ENCODE measurements at places on chromosomes 7 and 10. TPM values are rescaled to one million over a fixed set of nuclear protein-coding genes. Genes with fewer than 3 reads are reported as not detected.

Gene AKR1C8
- not detected for total RNA-seq

Gene CDNF
- 0.62 TPM for total RNA-seq

Gene NOBOX
- not detected for total RNA-seq

Gene EPHA1
- total RNA-seq, result 0.09 TPM

Gene DGKI
- total RNA-seq, result 21.4 TPM

Gene VSTM2A
- not detected for total RNA-seq

Gene HOXA10
- total RNA-seq, result not detected

Gene TRPV6
- total RNA-seq, result not detected

Gene LRIT1
- not detected for total RNA-seq

- H3K4me1 ChIP-seq, result no peaks in the 10 kb centered on the region
- DNase-seq, result no peak
- H3K27me3 ChIP-seq, result no peaks in the 10 kb centered on the region
- no peak overlapping the region for H3K27ac ChIP-seq
- no peaks in the 10 kb centered on the region for H3K36me3 ChIP-seq
- no peak overlapping the region for H3K4me3 ChIP-seq
Measured at GRCh38 chr10:49225218-49225876, 37.2 kb upstream of the TMEM273 start.

- H3K4me3 ChIP-seq, result no peak overlapping the region
- no peak overlapping the region for H3K27ac ChIP-seq
- no peaks in the 10 kb centered on the region for H3K36me3 ChIP-seq
- H3K4me1 ChIP-seq, result no peaks in the 10 kb centered on the region
- peaks cover 5% of the 10 kb centered on the region for H3K27me3 ChIP-seq
Measured at GRCh38 chr7:155021699-155022145, 18.8 kb upstream of the PAXIP1 start.

- H3K36me3 ChIP-seq, result no peaks in the 10 kb centered on the region
- H3K27me3 ChIP-seq, result peaks cover 7% of the 10 kb centered on the region
- no peak overlapping the region for H3K4me3 ChIP-seq
- no peak overlapping the region for H3K27ac ChIP-seq
Measured at GRCh38 chr7:28351450-28351849, 60.9 kb upstream of the CREB5 start.

GRCh38 chr10:131977323-131978096 lies 4.2 kb downstream of the BNIP3 start:
- peak overlapping the region; percentile 61 for H3K27ac ChIP-seq
- H3K4me1 ChIP-seq, result peaks cover 72% of the 10 kb centered on the region
- peak overlapping the region; percentile 60 for H3K4me3 ChIP-seq
- H3K27me3 ChIP-seq, result no peaks in the 10 kb centered on the region
- DNase-seq, result no peak

DNA sequence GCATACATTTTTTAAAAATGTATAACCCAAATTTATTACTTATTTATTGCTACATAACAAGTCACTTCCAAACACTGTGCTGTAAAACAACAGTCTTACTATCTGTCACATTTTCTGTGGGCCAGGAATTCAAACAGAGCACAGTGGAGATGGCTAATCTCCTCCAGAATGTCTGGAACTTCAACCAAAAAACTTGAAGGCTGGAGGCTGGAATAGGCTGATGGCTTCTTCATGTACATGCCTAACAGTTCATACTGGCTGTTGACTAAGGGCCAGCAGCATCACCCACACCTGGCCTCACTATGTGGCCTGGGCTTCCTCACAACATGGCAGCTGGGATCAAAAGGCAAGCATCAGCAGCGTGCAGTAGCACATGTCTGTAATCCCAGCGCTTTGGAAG lies 92.4 kb upstream of the KMT2E start:
- H3K27me3 ChIP-seq, result peaks cover 8% of the 10 kb centered on the region
- no peaks in the 10 kb centered on the region for H3K36me3 ChIP-seq
- H3K4me3 ChIP-seq, result no peak overlapping the region

DNA sequence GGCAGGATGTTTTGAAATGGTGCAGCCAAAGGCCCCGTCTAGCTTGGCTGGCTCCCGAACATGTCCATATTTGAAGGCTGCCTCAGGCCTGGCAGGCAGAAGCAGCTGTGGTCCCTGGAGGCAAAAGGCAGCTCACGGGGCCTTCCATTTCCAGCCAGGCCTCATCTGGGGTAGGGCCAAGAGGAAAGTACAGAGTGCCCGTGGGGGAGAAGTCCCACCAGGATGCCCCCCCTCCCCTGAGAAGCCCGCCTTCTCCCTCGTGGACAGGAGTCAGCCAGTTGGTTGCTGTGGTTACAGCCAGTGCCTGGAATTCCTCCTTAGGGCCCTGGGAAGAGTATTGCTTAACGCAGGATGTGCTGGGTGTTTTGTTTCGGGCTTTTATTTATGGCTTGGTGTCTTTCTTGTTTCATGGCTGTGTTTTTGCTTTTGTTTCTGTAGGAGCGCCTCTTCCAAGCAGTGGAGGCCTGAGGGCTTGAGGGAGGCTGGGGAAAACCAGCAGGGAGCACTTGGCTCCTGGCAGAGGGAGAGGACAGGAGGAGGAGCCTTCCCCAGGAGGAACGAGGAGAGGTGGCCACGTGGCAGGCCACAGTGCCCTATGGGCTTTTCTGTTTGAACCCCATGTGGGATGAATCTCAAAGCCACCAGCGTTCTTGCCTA lies 45.4 kb downstream of the CHST3 start:
- no peaks in the 10 kb centered on the region for H3K4me1 ChIP-seq
- no peaks in the 10 kb centered on the region for H3K36me3 ChIP-seq
- H3K27me3 ChIP-seq, result no peaks in the 10 kb centered on the region
- no peak overlapping the region for H3K27ac ChIP-seq

GRCh38 chr7:506921-507622 lies 12.6 kb downstream of the PDGFA start:
- H3K27me3 ChIP-seq, result no peaks in the 10 kb centered on the region
- no peak overlapping the region for H3K27ac ChIP-seq
- DNase-seq, result no peak
- H3K36me3 ChIP-seq, result no peaks in the 10 kb centered on the region

- no peaks in the 10 kb centered on the region for H3K36me3 ChIP-seq
- H3K27ac ChIP-seq, result no peak overlapping the region
- H3K4me3 ChIP-seq, result no peak overlapping the region
- no peaks in the 10 kb centered on the region for H3K27me3 ChIP-seq
- DNase-seq, result no peak
- no peaks in the 10 kb centered on the region for H3K4me1 ChIP-seq
Measured at GRCh38 chr7:117347962-117348672, 25.3 kb upstream of the WNT2 start.

DNA sequence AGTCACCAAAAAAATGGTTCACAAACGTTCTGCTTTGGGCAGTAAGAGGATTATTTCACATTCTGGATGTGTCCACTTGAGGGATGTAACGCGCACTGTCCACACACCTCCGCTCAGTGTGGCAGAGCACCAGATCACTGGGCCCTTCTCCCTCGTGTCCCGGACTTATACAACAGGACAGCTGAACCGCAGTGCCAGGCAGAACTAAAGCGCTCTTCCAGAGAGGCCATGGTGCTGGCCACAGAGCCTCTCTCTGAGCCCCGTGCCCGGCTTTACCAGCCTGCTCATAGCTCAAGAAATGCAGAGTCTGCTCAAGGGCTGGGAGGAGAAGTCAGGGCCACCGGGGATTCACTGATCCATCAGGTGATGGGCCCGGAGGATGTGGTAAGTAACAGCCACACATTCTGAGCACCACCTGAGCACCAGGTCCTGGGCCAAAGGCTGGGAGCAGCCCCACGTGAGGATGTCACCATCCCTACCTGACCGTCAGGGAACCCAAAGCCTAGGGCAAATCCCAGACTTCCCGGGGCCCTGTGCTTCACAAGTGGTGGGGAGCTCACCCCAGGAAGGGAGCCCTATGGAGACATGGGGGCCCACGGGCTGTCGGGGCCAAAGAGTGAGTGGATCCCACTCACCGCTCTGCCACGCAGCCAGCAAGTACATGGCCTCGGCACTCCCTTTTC lies 74.9 kb downstream of the FAM53B start:
- H3K27ac ChIP-seq, result no peak overlapping the region
- H3K4me3 ChIP-seq, result no peak overlapping the region
- peaks cover 30% of the 10 kb centered on the region for H3K4me1 ChIP-seq
- peaks cover 4% of the 10 kb centered on the region for H3K36me3 ChIP-seq
- no peaks in the 10 kb centered on the region for H3K27me3 ChIP-seq

GRCh38 chr10:1661859-1662437 lies 75.4 kb downstream of the ADARB2 start:
- no peak overlapping the region for H3K27ac ChIP-seq
- H3K27me3 ChIP-seq, result peaks cover 10% of the 10 kb centered on the region

DNA sequence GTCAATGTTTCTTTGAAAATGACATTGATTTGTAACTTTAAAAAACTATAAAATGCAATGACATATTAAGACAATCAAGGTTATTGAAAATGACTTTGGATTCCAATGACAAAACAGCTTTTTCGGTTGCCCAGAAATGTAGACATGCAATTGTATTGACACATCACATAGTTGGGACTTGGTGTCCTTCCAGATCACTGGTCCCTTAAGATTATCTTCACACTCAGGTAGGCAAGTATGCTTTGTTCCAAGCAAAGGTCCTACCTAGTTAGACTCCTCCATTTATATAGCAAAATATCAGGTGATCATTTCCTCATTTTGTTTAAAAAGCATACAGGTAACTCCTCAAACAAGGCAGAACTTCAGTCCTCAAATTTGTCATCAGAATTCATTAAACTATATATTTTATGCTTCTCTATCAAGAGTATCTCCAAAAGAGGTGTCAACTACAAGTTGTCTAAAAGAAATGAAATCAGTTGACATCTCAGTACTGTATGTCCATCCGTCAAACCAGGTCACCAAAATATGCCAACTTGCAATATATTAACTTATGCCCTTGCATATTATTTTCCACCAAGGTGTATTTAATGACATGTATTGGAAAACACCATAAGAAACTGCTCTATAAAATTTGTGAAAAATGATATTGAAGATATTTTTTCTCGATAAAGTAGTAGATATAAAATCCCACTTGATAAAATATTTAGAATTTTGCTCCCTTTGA lies 64.6 kb downstream of the TSPAN12 start:
- peaks cover 6% of the 10 kb centered on the region for H3K27me3 ChIP-seq
- no peak overlapping the region for H3K4me3 ChIP-seq
- no peak for DNase-seq
- no peaks in the 10 kb centered on the region for H3K4me1 ChIP-seq

- peak overlapping the region; percentile 99 for H3K4me3 ChIP-seq
- DNase-seq, result peak; percentile 71
- H3K27ac ChIP-seq, result peak overlapping the region; percentile 99
- no peaks in the 10 kb centered on the region for H3K27me3 ChIP-seq
- peaks cover 28% of the 10 kb centered on the region for H3K36me3 ChIP-seq
Measured at GRCh38 chr7:118183428-118183785, 557 bp upstream of the LSM8 start.

DNA sequence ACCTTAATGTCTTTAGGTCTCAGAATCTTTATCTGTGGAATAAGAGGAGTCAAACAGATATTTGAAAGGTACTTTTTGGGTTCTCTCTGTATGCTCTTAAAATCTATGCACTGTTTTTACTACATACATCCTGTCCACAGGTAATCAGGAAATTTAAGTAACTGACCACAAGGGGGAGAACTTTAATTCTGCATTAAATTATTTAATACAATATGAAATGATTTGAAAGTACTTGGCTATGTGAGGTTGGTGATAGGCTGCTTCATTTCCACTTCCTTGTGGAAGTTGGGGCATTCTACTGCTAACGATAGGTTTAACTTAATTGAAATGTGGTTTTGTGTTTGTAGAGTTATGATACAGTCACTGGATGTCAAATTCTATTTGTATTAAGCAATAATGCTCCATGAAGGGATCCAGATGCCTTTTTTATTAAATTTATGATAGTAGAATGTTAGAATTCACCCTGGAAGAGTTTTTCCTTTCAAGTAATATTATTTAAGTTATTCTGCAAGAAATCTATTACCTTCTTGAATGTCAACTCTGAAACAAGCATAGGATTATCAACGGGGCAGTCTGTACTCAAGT lies 6.0 kb downstream of the TEX47 start:
- H3K36me3 ChIP-seq, result no peaks in the 10 kb centered on the region
- H3K27ac ChIP-seq, result no peak overlapping the region
- no peaks in the 10 kb centered on the region for H3K4me1 ChIP-seq
- H3K27me3 ChIP-seq, result peaks cover 1% of the 10 kb centered on the region

GRCh38 chr10:72499701-72500100 lies 126.2 kb downstream of the MICU1 start:
- H3K4me1 ChIP-seq, result peaks cover 5% of the 10 kb centered on the region
- DNase-seq, result no peak
- no peak overlapping the region for H3K4me3 ChIP-seq
- H3K27ac ChIP-seq, result no peak overlapping the region

- H3K4me3 ChIP-seq, result no peak overlapping the region
- no peaks in the 10 kb centered on the region for H3K27me3 ChIP-seq
- H3K36me3 ChIP-seq, result no peaks in the 10 kb centered on the region
- H3K4me1 ChIP-seq, result peaks cover 4% of the 10 kb centered on the region
- no peak for DNase-seq
- no peak overlapping the region for H3K27ac ChIP-seq
Measured at GRCh38 chr7:106570948-106571418, 90.0 kb downstream of the CCDC71L start.

DNA sequence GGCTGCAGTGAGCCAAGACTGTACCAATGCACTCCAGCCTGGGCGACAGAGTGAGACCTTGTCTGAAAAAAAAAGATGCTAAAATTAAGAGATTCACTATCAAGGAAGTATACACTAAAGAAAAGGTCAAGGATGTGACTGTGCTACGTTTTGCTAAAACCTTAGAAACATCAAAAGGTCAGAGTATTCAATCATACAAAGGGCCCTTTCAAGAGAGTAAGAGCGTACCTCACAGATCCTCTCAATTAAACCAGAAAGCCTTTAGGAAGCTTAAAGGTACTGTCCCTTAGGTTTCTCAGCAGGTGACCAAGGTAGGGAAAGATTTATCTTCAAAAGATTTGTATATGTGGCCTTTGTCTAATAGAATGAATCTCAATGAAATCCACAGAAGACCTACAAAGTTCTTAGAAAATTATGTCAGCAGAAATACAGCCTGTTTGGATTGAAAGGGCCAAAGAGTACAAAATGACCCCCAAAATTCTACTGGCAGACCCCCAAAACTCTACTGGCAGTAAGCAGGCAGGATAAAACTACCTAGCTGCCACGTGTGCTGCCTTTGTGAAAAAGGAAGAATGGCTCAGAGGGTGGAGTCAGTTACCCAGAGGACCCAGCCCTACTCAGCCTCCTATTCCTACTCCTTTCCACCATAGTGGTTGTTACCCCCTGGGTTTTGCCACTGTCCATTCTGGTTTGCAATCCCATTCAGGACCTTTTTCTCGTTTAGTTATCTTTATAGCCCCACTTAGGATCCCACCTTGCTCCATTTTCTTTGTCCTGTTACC lies 36.7 kb downstream of the ARHGAP19 start:
- H3K4me1 ChIP-seq, result no peaks in the 10 kb centered on the region
- peaks cover 44% of the 10 kb centered on the region for H3K36me3 ChIP-seq
- H3K27ac ChIP-seq, result no peak overlapping the region
- no peak for DNase-seq
- H3K4me3 ChIP-seq, result no peak overlapping the region

- peaks cover 17% of the 10 kb centered on the region for H3K4me1 ChIP-seq
- no peaks in the 10 kb centered on the region for H3K36me3 ChIP-seq
- peak overlapping the region; percentile 91 for H3K27ac ChIP-seq
- no peak for DNase-seq
- no peak overlapping the region for H3K4me3 ChIP-seq
Measured at GRCh38 chr10:78764436-78764835, 304.3 kb upstream of the ZMIZ1 start.

- no peak overlapping the region for H3K4me3 ChIP-seq
Measured at GRCh38 chr7:107105591-107106245, 61.2 kb downstream of the PRKAR2B start.

- no peak overlapping the region for H3K4me3 ChIP-seq
- peaks cover 3% of the 10 kb centered on the region for H3K27me3 ChIP-seq
- peak; percentile 39 for DNase-seq
- no peaks in the 10 kb centered on the region for H3K36me3 ChIP-seq
- no peaks in the 10 kb centered on the region for H3K4me1 ChIP-seq
Measured at GRCh38 chr10:45023426-45023825, 22.7 kb downstream of the ZNF22 start.

Measured in activated CD4-positive, alpha-beta T cell treated with anti-CD3 and anti-CD28 coated beads, Interleukin-2, amount 10 ng/mL, durations not matched to agents 24 days and 14 days (primary cell).